Stimulated activated CD4-positive, alpha-beta T cell treated with anti-CD3 and anti-CD28 coated beads, TNF-alpha, amount 100 ng/mL, for 4 hours (primary cell): ENCODE measurements at places on chromosomes 5 and 9.

DNA sequence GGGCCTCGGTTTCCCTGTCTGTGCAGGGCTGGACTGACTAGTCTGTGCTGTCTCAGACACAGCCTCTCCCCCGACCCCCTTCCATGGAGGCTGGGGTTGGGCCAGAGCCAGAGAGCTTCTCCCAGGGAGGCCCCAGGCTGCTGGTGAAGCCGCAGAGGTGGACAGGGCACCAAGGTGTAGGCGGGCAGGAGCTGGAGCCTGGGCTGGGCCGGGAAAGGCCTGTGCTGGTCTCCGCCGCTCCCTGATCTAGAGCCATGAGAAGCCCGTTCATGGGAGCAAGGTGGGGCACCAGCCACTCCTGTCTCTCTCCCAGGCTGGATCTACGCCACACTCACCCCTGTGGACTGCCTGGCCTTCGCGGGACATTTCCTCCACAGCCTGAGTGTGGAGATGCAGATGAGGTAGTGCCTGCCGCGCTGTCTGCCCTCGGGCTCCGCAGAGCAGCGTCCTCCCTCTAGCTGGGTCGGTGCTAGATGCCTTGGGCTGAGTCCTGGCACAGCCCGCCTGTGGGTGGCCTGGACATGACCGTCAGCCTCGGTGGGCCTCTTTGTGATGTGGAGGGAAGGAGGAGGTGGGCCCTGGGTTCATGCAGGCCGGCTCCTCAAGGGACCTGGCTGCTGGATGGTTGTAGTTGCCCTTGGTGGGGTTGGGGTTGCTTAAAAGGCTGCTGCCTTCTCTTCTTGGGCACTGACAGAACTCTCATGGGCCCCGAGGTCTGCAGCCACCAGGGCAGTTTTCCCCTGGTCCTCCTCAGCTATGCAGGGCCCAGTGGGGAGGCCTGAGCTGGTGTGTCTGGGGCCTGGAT lies 79.4 kb downstream of the PHF2 start:
- DNase-seq, result no peak

GRCh38 chr5:61578858-61579503 lies 246.9 kb downstream of the ZSWIM6 start:
- no peak for DNase-seq

DNA sequence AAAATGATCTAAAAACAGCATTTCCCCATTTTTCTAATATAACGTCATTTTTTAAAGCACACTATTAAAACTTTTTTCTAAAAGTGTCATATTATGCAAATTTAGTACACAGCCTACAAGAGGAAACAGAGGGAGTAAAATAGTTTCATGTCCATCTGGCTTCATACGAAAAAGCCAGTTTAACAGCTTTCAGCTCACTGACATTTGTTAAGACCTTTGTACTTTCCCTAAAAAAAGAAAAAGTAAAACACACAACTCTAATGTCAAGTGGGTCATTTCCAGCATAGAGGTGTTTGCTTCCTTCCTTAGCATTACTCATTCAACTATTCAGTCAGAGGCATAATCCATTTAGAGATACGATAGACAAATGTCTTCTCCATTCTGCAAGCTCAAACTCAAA lies 49.4 kb downstream of the ABHD17B start:
- no peak for DNase-seq

- DNase-seq, result no peak
Measured at GRCh38 chr5:88287846-88288527, 19.3 kb upstream of the TMEM161B start.

- DNase-seq, result no peak
Measured at GRCh38 chr5:152592416-152592815, 187.3 kb upstream of the NMUR2 start.

- DNase-seq, result no peak
Measured at GRCh38 chr9:103037508-103038477, 42.7 kb downstream of the CYLC2 start.

- DNase-seq, result no peak
Measured at GRCh38 chr5:58133631-58134296, 326.1 kb downstream of the PLK2 start.

GRCh38 chr5:120919017-120919416 lies 454.9 kb downstream of the PRR16 start:
- no peak for DNase-seq

DNA sequence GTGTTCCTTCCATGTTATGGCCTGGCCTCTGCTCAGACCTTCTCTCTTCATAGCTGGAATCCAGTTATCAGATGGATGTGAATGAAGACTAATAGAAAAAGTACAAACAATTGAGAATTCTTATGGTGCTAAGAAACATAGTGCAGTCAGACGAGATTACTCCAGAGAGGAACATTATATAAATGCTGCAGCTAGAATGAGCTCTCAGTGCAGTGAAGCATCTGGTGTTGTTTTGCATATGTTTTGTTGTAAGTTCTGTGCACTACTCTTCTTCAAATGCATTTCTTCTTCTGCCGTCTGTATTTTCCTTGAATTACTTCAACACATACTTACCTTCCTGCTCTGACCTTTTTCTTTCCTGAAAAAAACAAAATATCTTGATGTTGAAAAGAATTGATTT lies 602.4 kb upstream of the CDH18 start:
- DNase-seq, result no peak

GRCh38 chr9:2749485-2749884 lies 32.2 kb downstream of the KCNV2 start:
- DNase-seq, result no peak

DNA sequence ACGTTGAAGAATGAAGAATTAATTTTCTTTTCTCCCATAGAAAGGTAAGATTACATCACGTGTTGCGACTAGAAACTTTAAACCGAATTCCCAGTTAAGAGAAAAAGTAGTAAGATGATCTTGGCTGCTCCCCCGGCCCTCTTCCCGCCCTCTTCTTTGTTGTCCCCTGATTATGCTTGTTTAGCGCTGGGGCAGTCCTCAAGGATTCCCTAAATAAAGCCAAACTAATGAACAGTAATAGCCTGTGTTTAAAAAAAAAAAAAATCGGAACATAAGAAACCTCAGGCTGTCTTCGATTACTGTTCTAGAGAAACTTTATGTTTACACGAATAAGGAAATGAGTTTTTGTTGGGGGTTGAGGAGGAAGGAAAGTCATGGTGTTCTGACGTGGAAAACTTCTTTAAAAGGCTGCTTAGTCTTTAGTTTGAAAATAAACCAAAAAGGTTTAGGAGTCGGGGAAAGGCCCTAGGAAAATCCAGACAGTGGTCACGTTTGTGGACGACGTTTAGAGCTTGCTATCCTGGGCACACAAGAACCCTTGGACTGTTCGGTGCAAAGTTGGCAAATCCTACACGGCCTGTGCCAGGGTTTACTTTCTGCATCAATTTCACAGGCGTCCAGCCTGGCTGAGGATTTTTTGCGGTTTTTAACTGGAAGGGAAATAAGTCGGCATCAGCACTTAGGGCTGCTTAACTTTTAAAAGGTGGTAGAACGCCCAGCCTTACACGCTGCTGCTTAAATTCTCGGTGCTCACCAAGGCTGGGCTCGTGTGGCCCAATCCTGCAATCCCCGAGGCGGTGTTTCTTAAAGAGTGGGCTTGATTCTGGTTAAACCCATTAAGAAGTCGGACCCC lies 1.1 kb upstream of the MAT2B start:
- DNase-seq, result no peak

GRCh38 chr9:135519179-135519971 lies 1.9 kb upstream of the LCN1 start:
- no peak for DNase-seq

DNA sequence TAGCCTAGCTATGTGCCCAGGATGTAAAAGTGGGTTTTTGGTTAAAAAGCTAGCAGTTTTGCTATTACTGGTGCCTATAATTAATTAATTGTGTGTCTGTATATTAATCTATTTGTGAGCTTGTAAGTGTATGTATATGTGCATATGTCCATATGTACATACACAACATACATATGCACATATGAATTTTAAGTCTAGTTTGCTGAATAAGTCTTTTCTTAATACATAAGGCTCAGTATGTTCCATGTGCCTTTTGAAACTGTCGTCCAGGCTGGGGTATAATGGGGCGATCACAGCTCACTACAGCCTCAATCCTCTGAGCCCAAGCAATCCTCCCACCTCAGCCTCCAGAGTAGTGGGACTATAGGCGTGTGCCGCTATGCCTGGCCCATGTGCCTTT lies 10.1 kb downstream of the SH3GL2 start:
- DNase-seq, result no peak

DNA sequence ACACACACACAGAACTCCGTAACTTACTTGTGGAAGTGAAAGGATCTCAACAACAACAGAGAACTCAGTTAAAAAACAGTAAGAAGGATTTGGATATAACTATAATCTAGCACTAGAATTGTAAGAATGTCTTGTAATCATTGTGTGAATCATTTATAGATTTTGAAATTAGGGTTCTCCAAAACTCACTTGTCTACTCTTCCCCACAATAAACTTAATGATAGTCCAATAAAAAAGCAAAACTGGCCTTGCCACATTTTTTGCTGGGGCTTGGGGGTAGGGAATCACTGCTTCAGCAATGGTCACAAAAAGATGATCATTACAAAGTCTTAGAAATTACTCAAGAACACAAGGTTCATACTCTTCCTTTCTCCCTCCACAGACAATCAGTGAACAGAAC lies 8.8 kb downstream of the TBCA start:
- DNase-seq, result no peak

- DNase-seq, result no peak
Measured at GRCh38 chr9:5531101-5531882, 21.0 kb downstream of the PDCD1LG2 start.

GRCh38 chr5:76341651-76342334 lies 61.3 kb upstream of the IQGAP2 start:
- DNase-seq, result no peak

- no peak for DNase-seq
Measured at GRCh38 chr5:421287-421880, 21.6 kb upstream of the EXOC3 start.

- DNase-seq, result no peak
Measured at GRCh38 chr9:115132648-115133047, 14.7 kb upstream of the TNC start.

- no peak for DNase-seq
Measured at GRCh38 chr5:82806513-82806912, 270.7 kb downstream of the TMEM167A start.

GRCh38 chr5:348726-349125 lies 27.2 kb downstream of the AHRR start:
- no peak for DNase-seq

DNA sequence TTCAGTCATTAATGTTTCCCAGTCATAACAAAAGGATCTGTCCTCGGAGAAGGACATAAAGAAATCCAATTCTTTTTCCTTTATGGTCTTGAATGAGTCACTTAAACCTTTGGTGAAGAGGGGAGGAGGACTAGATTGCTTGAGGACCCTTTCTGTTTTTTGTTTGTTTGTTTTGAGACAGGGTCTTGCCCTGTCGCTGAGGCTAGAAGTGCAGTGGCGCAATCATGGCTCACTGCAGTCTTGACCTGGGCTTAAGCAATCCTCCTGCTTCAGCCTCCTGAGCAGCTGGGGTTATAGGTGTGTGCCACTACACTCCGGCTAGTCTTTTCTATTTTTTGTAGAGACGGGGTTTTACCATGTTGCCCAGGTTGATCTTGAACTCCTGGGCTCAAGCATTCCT lies 12.3 kb downstream of the TIGD6 start:
- DNase-seq, result no peak

DNA sequence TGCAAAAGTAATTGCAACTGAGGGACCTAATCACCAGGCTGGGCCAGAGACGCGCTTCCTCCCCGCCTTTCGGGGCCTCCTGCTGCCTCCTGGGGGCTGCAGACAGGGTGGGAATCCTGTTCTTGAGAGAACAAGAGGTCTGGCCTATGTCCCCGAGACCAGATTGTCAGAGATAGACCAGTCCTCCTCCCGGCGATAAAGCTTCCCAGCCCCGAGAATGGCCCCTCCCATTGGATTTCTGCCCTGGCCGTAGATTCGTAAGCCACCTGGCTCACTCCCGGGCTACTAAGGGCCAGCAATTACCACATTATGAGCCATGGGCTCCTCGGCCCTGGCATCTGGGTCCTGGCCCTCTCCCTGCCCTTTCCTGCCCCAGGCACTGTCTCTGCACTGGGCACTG lies 70.4 kb downstream of the HRH2 start:
- no peak for DNase-seq

DNA sequence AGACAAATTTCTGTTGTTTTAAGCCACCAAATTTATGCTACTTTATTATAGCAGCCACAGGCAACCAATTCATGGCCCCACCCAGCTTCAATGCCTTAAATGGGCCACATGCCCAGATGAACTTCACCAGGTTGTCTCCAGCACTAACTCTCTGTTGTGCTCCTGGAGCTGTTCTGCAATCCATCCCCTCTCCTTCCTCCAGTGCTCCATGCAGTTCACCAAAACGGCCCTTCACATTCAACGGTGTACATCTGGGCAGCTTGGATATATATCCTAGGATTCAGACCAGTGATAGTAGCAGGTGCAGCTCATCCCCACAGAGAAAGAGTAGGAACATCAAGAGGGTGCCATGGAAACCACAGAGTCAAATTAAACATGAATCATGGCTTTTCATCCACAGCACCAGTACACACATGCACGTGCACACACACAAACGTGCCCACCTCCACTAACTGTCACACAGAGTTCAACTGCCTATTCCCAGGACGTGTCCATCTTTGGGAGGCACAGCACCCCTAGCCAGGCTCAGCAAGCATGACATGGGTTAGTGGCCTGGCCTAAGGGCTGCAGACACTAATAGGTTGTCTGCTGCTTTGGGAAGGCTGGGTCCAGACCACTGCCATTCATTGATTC lies 134.5 kb downstream of the MED10 start:
- DNase-seq, result no peak

- no peak for DNase-seq
Measured at GRCh38 chr9:110021891-110022290, 186.1 kb downstream of the C9orf152 start.

- no peak for DNase-seq
Measured at GRCh38 chr5:127210042-127210441, 80.6 kb upstream of the MEGF10 start.

DNA sequence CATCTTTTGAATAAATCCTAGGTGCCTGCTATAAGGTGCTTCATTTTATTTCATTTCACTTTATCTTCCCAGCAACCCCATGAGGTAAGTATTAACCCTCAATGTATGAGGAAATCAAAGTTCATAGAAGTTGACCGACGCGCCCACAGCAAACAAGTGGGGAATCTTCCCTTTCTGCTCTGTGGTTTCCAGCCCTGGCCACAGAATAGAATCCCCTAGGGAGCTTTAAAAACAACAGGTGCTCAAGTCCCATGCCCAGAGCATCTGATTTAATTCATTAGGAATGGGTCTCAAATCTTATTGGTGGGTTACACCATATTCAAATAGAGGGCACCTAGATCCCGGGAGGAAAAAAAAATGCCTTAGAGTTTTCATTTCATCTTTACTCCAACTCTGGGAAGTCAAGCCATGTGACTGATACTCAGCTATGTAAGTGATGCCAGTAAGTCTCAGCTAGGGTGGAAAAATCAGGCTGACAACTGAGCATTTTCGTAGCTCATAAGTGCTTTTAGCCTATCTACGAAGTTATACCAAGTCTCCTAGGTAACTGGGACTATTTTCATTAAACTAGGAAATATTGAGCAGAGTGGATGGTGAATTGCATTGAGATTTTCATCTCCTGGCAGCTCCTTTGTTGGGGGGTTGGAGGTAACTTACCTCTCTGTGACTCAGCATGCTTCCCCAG lies 353.4 kb upstream of the SLC30A5 start:
- no peak for DNase-seq

- DNase-seq, result no peak
Measured at GRCh38 chr9:101312661-101313060, 72.1 kb downstream of the BAAT start.
